Ovary (tissue), 10 donors: ENCODE measurements at places on chromosomes 3 and 15. TPM values are rescaled to one million over a fixed set of nuclear protein-coding genes. Genes with fewer than 3 reads are reported as not detected.

- no peak overlapping the region for H3K4me3 ChIP-seq
- H3K36me3 ChIP-seq, result no peaks in the 10 kb centered on the region
- H3K27me3 ChIP-seq, result no peaks in the 10 kb centered on the region
- no peak overlapping the region for H3K27ac ChIP-seq
Measured at GRCh38 chr3:86801921-86802320, 189.0 kb downstream of the VGLL3 start.

GRCh38 chr15:67826717-67827561, 1.6 kb downstream of the SKOR1 start:
- peaks cover 3% of the 10 kb centered on the region for H3K4me1 ChIP-seq
- DNase-seq, result no peak
- no peak overlapping the region for H3K4me3 ChIP-seq
- peaks cover 36% of the 10 kb centered on the region for H3K27me3 ChIP-seq
- H3K36me3 ChIP-seq, result no peaks in the 10 kb centered on the region
- H3K27ac ChIP-seq, result no peak overlapping the region

DNA sequence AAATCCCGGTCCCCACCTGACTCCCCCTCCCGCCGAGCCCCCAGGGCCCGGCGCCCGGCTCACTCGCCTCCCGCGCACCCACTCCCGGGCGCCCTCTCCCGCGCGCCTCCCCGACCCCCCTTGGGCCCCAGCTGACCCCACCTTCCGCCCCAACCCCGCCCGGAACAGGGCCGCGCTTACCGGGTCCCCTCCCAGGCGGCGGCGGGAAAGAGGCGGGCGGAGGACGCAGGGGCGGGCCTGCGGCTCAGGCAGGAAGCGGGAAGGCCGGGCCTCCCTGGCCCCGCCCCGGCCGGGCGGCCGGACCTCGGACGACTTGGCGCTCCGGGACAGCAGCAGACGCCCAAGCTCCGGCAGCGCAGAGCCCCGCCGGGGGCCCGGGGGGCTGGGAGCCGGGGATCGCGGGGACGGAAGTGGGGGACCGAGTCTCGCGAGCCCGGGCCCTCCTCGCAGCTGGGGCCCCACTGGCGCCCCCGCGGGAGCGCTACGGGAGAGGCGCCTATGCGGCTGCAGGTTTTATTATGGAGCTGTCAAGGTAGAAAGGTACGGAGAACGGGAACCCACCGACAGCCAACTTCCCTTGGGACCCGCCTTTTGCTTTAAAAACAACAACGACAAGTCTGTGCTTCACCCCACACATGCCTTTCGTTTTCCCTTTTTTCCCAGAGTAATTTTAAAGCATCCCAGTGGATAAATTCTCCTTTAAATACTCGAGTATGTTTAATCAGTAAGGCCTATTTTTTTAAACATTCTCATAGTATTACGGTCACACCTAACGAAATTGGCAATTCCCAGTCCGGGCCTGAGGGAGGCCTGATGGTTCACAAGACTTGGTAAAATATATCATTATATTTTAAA, at the start of gene SLC41A3:
TSS of gene SLC41A3 (minus strand) at position 212 of the 855 bp plus-strand sequence. CDS start 15,905 bp downstream, outside the sequence.
- DNase-seq, result peak; percentile 85
- H3K27me3 ChIP-seq, result no peaks in the 10 kb centered on the region
- H3K4me1 ChIP-seq, result peaks cover 8% of the 10 kb centered on the region
- H3K36me3 ChIP-seq, result no peaks in the 10 kb centered on the region

GRCh38 chr3:126781889-126782491, 78.0 kb downstream of the CHCHD6 start:
- H3K27me3 ChIP-seq, result no peaks in the 10 kb centered on the region
- H3K4me3 ChIP-seq, result no peak overlapping the region
- H3K4me1 ChIP-seq, result peaks cover 2% of the 10 kb centered on the region
- no peaks in the 10 kb centered on the region for H3K36me3 ChIP-seq
- no peak overlapping the region for H3K27ac ChIP-seq

GRCh38 chr3:119990888-119991287, 103.4 kb downstream of the GSK3B start:
- DNase-seq, result no peak
- H3K4me3 ChIP-seq, result no peak overlapping the region
- no peaks in the 10 kb centered on the region for H3K36me3 ChIP-seq
- H3K27me3 ChIP-seq, result no peaks in the 10 kb centered on the region
- no peak overlapping the region for H3K27ac ChIP-seq

DNA sequence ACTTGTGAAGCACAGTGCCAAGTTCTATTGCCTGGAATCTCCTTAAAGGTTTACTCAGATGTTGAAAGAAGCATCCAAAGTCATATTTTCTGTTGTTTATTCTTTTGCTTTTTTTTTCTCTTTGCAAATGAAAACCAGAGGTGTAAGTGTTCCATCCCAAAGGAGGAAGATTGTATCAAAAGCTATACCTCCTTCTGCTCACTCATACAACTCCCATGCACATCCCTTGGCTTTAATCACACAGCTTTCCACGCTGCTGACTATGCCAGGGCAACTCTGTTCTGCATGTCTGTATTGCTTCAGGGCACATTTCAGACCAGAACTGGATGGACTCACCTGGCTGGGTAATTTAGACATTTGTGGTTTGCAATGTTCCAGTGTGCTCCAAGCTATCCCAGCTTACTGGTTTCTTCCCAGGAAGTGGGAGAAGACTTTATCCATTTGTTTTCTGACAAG, 399.6 kb upstream of the TBL1XR1 start:
- H3K27ac ChIP-seq, result no peak overlapping the region

DNA sequence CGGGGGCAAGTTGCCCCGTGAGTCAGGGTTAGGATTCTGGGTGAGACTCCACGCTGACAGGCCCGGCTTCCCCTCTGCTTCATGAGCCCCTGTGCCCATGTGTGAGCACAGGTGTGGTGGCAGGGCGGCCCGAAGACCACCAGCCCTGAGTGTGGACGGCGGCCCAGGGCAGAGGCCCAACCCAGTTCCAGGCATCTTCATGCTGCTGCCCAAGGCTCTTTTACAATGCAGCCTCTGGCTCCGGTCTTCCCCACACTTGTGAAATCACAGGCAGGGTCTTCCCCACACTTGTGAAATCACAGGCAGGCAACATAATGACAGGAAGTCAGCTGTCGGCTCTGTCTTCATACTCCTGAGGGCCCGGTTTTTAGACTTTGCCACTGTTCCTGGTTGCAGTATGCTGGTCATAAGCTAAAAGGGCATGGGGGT, 78.8 kb downstream of the AAGAB start:
- no peak for DNase-seq
- no peak overlapping the region for H3K27ac ChIP-seq
- H3K4me1 ChIP-seq, result peaks cover 18% of the 10 kb centered on the region
- H3K27me3 ChIP-seq, result no peaks in the 10 kb centered on the region
- no peaks in the 10 kb centered on the region for H3K36me3 ChIP-seq

- H3K27me3 ChIP-seq, result no peaks in the 10 kb centered on the region
- no peak overlapping the region for H3K4me3 ChIP-seq
- H3K27ac ChIP-seq, result no peak overlapping the region
- no peak for DNase-seq
- no peaks in the 10 kb centered on the region for H3K36me3 ChIP-seq
Measured at GRCh38 chr15:80934761-80935221, 54.8 kb downstream of the MESD start.

DNA sequence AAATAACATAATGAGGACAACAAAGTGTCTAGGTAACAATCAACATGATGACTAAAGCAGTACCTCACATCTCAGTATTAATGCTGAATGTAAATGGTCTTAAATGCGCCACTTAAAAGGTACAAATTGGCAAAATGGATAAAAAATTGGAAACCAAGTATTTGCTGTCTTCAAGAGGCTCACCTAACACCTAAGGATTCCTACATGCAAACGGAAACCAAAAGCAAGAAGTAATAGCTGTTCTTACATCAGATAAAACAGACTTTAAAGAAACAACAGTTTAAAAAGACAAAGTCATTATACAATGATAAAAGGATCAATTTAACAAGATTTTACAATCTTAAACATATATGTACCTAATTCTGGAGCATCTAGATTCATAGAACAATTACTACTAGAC, 22.5 kb downstream of the CSNK1G1 start:
- H3K36me3 ChIP-seq, result no peaks in the 10 kb centered on the region

DNA sequence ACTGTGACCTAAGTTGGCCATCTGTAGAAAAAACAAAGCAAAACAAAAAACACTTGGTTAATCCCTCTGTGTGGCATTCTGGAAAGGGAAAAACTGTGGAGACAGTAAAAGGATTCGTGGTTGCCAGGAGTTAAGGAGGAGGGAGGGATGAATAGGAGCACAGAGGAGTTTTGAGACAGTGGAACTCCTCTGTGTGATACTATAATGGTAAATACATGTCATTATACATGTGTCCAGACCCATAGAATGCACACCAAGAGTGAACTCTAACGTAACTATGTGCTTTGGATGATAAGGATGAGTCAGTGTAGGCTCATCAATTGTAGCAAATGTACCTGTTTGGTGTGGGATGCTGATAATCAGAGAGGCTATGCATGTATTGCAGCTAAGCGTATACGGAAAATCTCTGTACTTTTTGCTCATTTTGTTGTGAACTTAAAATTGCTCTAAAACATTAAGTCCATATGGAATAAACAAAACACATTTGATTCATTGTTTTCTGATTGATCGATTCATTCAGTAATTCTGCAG, 33.4 kb downstream of the RAP2B start:
- H3K27me3 ChIP-seq, result peaks cover 4% of the 10 kb centered on the region
- no peak overlapping the region for H3K4me3 ChIP-seq
- DNase-seq, result no peak
- no peaks in the 10 kb centered on the region for H3K36me3 ChIP-seq

- no peak for DNase-seq
- no peaks in the 10 kb centered on the region for H3K4me1 ChIP-seq
- H3K27ac ChIP-seq, result no peak overlapping the region
- H3K4me3 ChIP-seq, result no peak overlapping the region
- H3K27me3 ChIP-seq, result no peaks in the 10 kb centered on the region
Measured at GRCh38 chr3:190229632-190230424, 92.4 kb downstream of the CLDN1 start.

DNA sequence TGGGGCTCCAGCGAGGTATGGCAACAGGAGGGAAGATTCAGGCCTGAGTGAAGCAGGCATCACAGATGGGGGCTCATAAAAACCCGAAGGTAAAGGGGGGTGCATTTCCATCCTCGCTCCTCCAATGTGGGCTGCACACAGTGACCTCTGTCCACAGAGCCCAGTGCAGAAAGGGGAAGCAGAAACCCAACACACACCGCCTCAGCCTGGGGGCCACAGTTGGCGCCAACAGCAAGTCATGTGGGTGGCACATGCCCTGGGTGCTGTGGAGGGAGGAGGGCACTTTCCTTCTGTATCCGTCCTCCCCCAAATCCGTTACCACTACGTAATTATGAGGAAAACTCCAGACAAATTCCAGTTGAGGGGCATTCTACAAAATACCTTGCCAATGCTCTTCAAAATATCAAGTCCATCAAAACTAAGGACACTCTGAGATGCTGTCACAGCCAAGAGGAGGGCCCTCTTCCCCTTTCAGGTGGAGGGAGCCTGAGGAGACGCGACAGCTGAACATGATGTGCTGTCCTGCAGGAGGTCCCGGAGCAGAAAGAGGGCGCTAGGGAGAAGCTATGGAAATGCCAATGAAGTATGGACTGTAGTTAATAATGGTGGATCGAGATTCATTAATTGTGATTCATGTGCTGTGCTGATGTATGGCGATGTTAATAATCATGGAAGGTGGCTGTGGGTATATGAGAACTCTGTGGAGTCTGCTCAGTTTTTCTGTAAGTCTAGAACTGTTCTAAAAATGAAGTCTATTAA, 16.4 kb downstream of the APBA2 start:
- H3K27me3 ChIP-seq, result no peaks in the 10 kb centered on the region
- no peak overlapping the region for H3K4me3 ChIP-seq
- H3K36me3 ChIP-seq, result no peaks in the 10 kb centered on the region
- no peaks in the 10 kb centered on the region for H3K4me1 ChIP-seq
- DNase-seq, result no peak
- no peak overlapping the region for H3K27ac ChIP-seq

DNA sequence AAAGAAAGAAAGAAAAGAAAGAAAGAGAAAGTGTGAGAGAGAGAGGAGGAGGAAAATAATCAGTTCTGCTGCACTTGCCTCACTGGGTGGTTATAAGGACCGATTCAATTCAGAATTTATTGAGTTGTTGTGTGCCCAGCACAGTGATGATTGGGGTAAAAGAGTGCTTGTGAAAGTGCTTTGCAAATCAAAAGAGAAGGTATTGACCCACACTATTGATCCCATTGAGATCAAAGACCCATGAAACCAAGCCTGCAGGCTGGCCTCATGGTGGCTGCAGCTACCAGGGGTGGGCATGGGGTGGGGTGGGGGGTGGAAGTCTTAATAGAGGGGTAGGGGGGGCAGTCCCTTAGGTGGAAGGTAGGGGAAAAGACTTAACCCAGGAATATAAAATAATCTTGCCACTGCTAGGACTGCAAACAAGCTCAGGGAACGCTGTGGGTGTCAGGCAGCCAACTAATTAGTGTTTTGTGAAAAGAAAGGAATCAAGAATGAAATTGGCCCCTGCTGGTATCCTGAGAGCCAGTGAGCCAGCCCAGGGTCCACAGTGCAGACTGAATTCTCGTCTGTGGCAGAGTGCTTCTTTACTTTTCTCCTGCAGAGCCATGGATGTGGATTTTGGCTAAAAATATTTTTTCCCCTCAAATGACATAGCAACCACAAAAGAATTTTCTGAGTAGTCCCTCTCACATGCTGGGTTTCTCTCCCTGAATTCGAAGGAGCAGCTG, 34.2 kb downstream of the CLEC3B start:
- no peaks in the 10 kb centered on the region for H3K27me3 ChIP-seq
- no peak for DNase-seq
- no peak overlapping the region for H3K4me3 ChIP-seq
- no peaks in the 10 kb centered on the region for H3K36me3 ChIP-seq

GRCh38 chr3:77271711-77272110, 231.8 kb downstream of the ROBO2 start:
- no peak for DNase-seq
- H3K36me3 ChIP-seq, result no peaks in the 10 kb centered on the region
- H3K27ac ChIP-seq, result no peak overlapping the region
- no peaks in the 10 kb centered on the region for H3K27me3 ChIP-seq
- no peaks in the 10 kb centered on the region for H3K4me1 ChIP-seq
- no peak overlapping the region for H3K4me3 ChIP-seq

GRCh38 chr3:47469616-47470015, 6.1 kb downstream of the SCAP start:
- no peaks in the 10 kb centered on the region for H3K36me3 ChIP-seq
- H3K4me1 ChIP-seq, result peaks cover 6% of the 10 kb centered on the region
- no peaks in the 10 kb centered on the region for H3K27me3 ChIP-seq
- no peak for DNase-seq
- no peak overlapping the region for H3K4me3 ChIP-seq
- H3K27ac ChIP-seq, result no peak overlapping the region

DNA sequence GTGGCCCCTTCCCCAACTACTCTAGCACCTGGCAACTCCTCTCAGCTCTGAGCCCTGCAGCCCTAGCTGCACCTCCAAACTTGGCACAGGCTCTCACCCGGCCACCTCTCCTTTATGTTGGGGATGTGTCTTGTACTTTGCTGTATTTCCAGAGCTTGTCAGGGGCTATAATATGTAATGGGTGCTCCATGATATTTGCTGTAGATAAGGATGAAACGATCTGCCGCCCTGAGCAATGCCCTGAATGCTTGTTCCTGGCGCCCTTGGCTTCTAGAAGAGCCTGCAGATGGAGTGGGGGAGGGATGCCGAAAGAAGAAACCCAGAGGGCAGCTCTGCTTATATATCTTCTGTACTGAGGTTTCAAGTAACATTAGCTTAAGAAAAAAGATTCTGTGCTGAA, 35.9 kb upstream of the ZBTB38 start:
- H3K27me3 ChIP-seq, result no peaks in the 10 kb centered on the region
- H3K4me1 ChIP-seq, result no peaks in the 10 kb centered on the region
- DNase-seq, result no peak
- no peak overlapping the region for H3K27ac ChIP-seq
- H3K36me3 ChIP-seq, result no peaks in the 10 kb centered on the region

Gene PIGX
- total RNA-seq, result 19.9 TPM

Gene GRAMD1C
- 1.8 TPM for total RNA-seq

Gene CPN2
- total RNA-seq, result not detected

Gene SIDT1
- total RNA-seq, result 0.40 TPM
